Stimulated activated CD4-positive, alpha-beta T cell treated with anti-CD3 and anti-CD28 coated beads, Interleukin-1b, Interleukin-23, amount 100 ng/mL, for 4 hours (primary cell): ENCODE measurements at places on chromosomes 2 and 18.

DNA sequence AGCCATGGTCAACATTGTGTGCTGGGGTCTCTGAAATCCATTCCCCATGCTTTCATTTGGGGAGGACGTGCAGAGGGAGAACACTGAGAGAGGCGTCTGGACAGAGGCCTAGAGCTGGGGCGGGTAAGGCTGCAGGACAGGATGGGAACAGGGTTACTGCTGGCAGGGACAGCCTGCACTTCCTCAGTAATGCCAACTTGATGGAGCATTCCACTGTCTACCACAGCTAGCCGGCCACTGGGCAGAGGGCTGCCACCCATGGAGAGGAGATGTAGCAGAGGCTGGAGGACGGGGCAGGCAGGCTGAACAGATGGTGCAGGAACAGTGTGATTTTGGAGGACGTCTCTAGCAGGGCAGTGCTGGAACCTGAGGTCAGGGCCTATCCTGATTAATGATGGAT lies 29.3 kb downstream of the MRPL33 start:
- no peak for DNase-seq

DNA sequence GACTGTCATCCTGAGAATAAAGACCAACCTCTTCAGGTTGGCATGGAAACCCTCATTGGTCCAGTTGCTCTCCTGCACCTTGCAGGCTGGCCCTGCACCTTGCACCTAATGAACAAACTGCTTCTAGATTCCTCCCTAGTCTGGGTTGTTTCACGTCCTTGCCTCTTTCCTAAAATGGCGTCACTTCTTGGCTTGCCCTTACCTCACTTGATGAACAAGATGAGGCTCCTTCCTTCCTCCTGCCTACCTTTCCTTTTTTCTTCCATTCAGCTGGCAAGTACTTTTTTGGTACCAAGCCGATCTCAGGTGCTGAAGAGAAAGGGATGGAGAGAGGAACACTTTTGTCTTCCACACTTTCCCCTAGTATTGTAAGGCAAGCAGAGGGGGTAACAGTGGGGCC lies 74.5 kb downstream of the MYCN start:
- DNase-seq: no peak

- no peak for DNase-seq
Measured at GRCh38 chr2:58558881-58559280, 317.8 kb upstream of the FANCL start.

- DNase-seq: no peak
Measured at GRCh38 chr2:217125014-217125413, 265.1 kb upstream of the TNP1 start.

- no peak for DNase-seq
Measured at GRCh38 chr18:60684843-60685513, 312.4 kb upstream of the MC4R start.

GRCh38 chr2:23850564-23851256 lies 76.2 kb downstream of the ATAD2B start:
- DNase-seq: no peak

- DNase-seq: no peak
Measured at GRCh38 chr2:142853912-142854311, 23.6 kb upstream of the KYNU start.

GRCh38 chr2:76406134-76406855 lies 695.6 kb upstream of the GCFC2 start:
- no peak for DNase-seq

- no peak for DNase-seq
Measured at GRCh38 chr2:226794751-226795171, 4.9 kb downstream of the IRS1 start.

DNA sequence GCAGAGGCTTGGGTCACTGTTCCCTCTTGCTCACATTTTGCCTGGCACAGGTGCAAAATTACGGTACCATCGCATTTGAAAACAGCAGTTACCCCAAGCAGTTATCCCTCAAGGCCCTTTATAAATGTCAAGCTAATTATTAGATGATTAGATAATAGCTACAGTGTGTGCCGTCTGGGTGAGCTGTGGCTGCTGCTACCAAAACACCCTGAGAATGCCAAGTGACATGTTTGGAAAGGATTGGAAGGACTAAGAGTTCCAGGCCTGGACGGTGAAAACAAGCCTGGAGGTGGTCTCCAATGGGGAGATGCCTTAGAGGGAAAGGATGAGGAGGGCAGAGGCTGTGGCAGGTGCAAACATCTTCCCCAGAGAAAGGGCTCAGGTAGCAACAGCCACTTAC lies 120.6 kb downstream of the CAPN13 start:
- no peak for DNase-seq

- no peak for DNase-seq
Measured at GRCh38 chr2:143468341-143468888, 339.2 kb downstream of the ARHGAP15 start.

GRCh38 chr2:23375448-23375847 lies 9.5 kb upstream of the KLHL29 start:
- DNase-seq: no peak

DNA sequence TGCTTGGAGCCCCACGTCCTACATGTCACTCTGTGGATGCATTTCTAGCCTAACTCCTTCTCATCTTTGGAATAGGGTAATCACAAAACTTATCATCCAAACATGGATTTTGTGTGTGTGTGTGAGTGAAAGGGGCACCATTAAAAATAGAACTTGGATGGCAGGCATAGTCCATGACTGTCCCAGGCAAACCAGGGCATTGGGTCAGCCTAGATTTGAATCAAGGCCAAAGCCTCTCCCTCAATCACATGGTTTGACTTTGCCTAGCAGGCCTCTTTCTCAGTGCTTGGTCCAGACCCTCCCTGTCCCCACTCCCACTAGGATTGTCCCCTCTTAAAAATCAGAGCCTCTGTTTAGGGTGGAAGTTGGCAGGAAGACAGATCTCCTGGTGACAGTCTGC lies 67.4 kb upstream of the BCL2L11 start:
- DNase-seq: no peak

- DNase-seq: no peak
Measured at GRCh38 chr2:111037128-111037527, 83.6 kb upstream of the BCL2L11 start.

GRCh38 chr2:137178951-137179377 lies 413.6 kb downstream of the THSD7B start:
- no peak for DNase-seq

DNA sequence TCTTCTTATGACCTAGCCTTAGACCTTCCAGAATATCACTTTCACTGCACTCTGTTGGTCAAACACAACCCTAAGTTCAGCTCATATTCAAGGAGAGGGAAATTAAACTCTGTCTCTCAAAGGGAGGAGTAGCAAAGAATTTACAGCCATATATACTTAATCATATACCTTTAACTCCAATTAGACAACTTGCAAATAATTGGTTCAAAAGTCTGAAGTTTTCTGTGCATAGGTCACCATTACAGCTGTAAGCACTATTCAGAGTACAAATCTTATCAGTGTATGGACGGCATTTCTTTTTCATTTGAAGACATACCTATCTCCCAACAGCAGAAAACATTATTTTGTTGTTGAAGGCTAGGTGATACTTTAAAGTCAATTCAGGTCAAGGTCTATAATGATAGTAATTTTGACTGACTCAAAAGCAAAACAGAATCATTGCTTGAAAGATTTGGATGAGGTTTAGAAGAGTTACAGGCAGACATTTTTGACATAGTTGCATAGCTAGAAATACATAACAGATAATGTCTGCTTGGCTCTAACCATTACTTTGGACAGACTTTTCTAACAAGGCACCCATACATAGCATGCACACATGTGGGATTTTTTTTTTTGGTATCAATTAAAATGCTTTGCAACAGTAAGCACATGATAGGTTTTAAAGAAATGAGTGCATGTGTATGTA lies 131.5 kb downstream of the CPS1 start:
- no peak for DNase-seq

DNA sequence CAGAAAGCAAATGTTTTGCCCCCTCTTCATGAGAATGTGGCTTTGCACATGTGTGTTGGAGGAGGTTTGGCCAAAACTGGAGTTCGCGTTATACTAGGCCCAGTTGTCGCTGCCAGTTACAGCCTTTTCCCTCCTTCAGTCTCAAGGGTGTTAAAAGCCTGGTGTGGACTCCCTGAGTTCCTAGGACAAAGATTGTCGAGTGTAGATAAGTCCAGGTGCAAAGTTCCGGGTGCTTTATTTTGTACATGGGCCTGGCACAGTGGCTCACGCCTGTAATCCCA lies 542 bp upstream of the RNF103 start:
- DNase-seq: no peak

GRCh38 chr2:22215517-22215916 lies 1091.7 kb downstream of the TDRD15 start:
- DNase-seq: no peak

DNA sequence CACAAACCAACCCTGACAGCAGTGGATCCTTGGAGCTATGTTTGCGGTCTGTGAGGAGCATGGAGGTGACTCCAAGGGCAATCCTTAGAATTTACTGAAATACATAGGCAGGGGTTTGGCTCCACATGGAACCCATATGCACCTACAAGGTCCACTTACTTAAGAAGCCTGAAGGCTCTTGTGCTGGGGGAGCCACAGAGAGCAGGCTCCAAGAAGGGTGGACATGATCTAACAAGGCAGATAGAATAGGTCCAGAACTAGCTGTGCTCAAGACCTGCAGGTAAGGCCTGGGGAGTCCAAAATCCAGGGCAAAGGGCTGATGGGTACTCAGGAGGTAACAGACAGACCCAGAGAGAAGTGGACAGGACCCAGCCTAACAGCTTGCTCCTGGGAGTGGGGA lies 1.2 kb upstream of the CDK5R2 start:
- DNase-seq: no peak

- DNase-seq: no peak
Measured at GRCh38 chr2:150916467-150917396, 344.9 kb downstream of the RBM43 start.

GRCh38 chr2:219987830-219988229 lies 360.4 kb downstream of the SLC4A3 start:
- no peak for DNase-seq

DNA sequence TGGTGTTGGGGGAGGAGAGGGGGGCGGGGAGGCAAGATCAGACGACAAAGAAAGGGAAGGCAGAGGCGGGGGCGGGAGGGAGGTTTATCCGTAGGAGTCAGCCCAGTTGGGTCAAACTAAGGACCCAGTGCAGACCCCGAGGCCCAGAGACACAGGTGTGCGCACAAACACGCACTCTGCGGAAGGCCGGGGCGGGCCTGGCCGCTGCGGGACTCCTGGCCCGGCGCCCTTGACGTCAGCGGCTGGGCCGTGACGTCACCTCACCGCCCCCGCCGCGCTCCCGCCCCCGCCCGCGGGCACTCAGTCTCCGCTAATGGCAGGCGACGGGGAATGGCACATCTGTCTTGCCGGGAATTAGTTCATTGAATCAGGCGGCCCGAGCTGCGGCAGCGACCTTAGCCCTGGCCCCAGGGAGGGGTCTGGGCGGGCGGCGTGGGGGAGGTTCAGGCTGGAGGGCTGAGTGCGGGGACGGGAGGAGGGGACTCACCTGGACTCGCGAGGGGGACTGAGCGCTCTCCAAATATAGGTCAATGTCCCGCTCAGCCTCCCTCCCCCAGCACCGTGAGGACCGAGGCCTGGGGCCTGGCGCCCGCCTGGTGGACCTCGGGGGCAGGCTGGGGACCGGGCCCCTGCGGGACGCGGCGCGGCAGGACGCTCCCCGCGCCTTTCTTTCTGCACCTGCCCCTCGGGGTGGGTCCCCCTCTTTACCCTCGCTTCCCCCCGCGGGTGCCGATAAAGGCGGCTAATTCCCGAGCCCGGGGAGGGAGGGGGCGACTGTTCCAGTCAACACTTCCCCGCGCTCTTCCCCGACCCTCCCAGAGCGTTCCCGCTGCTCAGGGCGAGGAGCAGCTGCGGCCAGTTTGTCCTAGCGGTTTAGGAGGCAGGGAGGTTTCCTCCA lies 15.5 kb upstream of the ECEL1 start:
- DNase-seq: peak; percentile 29

DNA sequence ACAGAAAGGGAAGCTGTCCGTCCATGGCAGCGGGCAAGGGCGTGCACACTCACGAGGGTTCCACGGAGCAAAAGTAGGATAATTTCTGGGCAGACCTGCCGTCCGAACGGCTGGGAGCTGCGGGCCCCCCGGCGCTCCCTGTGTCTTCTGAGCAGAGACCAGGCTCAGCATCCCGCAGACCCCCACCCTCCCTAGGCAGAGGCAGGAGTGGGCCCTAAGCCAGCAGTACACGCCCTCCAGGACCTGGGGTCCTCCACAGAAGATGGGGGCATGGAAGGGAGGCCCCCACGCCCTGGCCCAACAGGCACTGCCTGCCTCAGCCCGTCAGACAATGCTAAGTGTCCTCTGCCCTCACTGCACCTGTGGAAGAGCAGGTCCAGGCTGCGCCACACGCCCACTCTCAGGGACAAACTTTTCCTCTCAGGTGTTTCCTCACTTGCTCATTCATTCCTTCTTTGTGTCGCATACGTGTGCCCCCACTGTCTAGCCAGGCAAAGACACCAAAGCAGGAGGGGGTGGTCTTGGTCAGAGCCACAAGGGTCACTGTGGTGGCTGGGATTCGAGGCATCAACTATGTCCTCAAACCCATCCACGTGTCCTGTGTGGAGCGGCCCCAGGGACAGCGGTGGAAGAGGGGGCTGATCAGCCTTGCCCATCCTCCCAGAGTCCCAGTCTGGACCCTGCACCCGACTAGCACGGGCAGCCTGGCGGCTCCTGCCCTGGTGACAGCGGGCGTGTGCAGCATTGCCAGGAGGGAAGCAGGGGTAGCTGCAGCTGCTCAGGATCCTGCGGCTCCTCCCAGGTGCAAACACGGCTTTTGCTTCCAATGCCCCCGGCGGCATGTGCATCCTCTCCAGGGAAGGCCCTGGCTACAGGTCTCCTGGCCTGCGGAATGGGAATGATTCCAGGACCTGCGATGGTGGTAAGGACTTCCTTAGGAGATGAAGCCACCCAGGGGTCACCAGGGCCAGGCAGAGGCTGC lies 2.4 kb upstream of the GPC1 start:
- DNase-seq: no peak

DNA sequence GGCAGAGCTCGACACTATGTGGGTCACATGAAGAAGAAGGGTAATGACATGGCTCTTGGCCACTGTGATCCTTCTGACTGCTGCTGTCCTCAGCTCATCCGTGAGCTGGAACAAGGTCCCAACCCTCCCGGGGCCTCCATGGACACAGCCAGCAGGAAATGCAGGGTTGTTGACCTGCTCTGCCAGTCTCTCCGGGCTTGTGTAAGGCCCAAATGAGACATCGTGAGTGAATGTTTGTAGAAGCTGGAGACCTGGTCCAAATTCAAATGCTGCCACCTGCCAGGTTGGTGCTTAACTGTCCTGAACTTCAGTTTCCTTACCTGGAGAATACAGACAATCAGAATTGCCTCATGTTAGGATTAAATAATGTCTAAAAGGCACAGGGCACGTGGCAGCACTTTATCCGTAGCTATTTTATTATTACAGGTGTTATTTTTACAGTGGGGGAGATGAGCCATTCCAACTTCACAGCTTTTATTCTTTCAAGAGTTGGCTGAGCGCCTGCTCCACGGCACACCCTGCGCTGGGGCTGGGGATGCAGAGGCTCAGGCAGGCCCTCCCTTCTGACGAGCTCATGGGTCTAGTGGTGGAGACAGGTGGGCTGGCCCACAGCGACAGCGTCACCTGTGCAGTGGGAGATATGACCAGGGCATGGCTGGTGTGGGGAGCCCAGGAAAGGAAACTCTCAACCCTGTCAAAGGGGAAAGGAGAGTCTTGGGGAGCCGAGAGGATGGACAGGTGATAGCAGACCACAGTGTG lies 15.1 kb downstream of the ARHGEF4 start:
- no peak for DNase-seq
